Esophagus muscularis mucosa (tissue), 4 donors: ENCODE measurements at places on chromosomes 4 and X.
A peak's percentile ranks its signal among the peaks of the same experiment; 100 is the strongest.

DNA sequence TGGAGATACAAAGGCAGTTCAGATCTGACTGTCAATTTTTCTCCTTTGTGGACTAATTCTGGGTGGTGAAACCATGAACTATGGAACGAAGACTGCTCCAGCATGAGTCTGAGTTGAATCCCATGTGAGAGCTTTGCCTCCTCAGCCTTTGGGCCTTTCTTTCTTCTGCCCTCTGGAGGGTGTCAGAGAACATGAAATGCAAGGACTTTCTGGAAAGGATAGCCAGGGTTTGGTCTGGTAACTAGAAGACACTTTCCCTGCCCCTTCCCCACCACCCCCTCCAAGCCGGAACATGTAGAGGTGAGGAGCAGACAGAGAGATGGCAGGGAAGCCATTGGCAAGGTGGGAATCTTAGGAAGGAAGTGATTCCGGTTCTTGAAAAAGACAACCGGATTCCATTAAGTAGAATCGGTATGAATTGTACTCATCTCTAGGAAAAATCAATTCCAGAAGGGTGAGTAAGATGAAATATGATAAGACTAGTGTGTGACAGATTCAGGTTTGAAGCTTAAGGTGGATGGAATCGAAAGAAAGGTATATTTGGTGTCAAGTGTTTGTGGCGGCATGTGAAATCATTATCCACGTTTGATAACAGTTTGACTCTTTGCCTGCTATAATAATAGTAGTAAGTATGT, 19.0 kb downstream of the FHL1 start:
- H3K27me3 ChIP-seq, result no peaks in the 10 kb centered on the region
- peak overlapping the region; percentile 94 for H3K27ac ChIP-seq
- no peak overlapping the region for H3K4me3 ChIP-seq
- DNase-seq, result no peak
- no peaks in the 10 kb centered on the region for H3K36me3 ChIP-seq
- H3K4me1 ChIP-seq, result peaks cover 97% of the 10 kb centered on the region

DNA sequence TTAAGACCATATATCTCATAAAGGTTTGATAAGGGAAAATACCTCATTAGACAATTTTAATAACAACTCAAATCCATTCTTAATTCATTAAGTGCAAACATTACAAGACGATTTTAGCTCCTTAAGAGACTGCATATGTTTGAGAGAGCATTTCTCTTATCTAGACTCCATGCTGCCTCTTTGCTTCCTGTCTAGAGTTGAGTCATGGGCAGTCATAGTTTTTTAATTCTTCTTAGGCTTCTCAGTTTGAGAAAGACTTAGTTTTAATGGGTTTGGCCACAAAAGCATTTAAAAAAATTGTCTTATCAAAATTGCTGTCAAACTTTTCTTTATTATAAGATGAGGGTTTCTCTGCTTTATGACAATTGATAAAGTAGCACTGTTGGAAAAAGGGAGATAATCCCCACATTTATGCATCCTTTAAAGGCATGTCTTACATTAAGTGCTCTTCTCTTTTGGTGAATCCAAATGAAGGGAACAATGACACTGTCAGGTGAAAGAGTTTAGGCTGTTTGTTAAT, 713.4 kb downstream of the PCDH18 start:
- H3K4me3 ChIP-seq, result no peak overlapping the region
- no peak overlapping the region for H3K27ac ChIP-seq
- no peaks in the 10 kb centered on the region for H3K27me3 ChIP-seq
- H3K36me3 ChIP-seq, result no peaks in the 10 kb centered on the region
- no peak for DNase-seq
- no peaks in the 10 kb centered on the region for H3K4me1 ChIP-seq

DNA sequence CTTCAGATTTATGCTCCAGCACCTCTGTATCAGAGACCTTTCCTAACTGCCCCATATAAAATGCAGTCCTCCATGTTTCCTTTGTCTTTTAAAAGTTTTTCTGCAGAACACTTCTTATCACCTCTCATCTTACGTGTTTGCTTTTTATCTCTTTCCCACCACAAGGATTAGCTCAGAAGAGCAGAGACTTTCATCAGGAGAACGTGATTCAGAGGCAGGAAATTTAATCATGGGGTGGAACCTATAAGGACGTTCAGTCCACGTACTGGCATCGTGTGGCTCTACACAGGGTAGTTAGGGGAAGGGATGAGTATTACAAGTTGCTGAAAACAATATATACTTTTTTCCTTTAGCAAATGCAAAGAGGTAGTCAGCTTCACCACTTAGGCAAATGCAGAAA, 98.7 kb downstream of the SORBS2 start:
- DNase-seq, result no peak
- peaks cover 31% of the 10 kb centered on the region for H3K4me1 ChIP-seq
- no peaks in the 10 kb centered on the region for H3K27me3 ChIP-seq
- no peak overlapping the region for H3K4me3 ChIP-seq
- H3K27ac ChIP-seq, result no peak overlapping the region

GRCh38 chr4:5157791-5158770, 106.8 kb downstream of the STK32B start:
- H3K27ac ChIP-seq, result no peak overlapping the region
- H3K36me3 ChIP-seq, result no peaks in the 10 kb centered on the region
- no peak overlapping the region for H3K4me3 ChIP-seq
- DNase-seq, result peak; percentile 82
- no peaks in the 10 kb centered on the region for H3K4me1 ChIP-seq

- H3K27me3 ChIP-seq, result no peaks in the 10 kb centered on the region
- no peak overlapping the region for H3K4me3 ChIP-seq
- peaks cover 71% of the 10 kb centered on the region for H3K36me3 ChIP-seq
These were observed 23.0 kb downstream of the MAP7D3 start for GRCh38 chrX:136227948-136228838.

GRCh38 chr4:167424341-167425256, 190.3 kb upstream of the SPOCK3 start:
- H3K36me3 ChIP-seq, result no peaks in the 10 kb centered on the region
- H3K27me3 ChIP-seq, result no peaks in the 10 kb centered on the region
- DNase-seq, result no peak
- no peak overlapping the region for H3K27ac ChIP-seq
- no peak overlapping the region for H3K4me3 ChIP-seq
- H3K4me1 ChIP-seq, result no peaks in the 10 kb centered on the region

GRCh38 chr4:122997463-122998101, 75.2 kb upstream of the NUDT6 start:
- no peak for DNase-seq
- no peak overlapping the region for H3K27ac ChIP-seq
- no peaks in the 10 kb centered on the region for H3K27me3 ChIP-seq
- H3K4me1 ChIP-seq, result peaks cover under 1% of the 10 kb centered on the region
- no peaks in the 10 kb centered on the region for H3K36me3 ChIP-seq

- H3K27ac ChIP-seq, result peak overlapping the region; percentile 90
- no peaks in the 10 kb centered on the region for H3K36me3 ChIP-seq
- DNase-seq, result no peak
- no peaks in the 10 kb centered on the region for H3K27me3 ChIP-seq
- no peaks in the 10 kb centered on the region for H3K4me1 ChIP-seq
- H3K4me3 ChIP-seq, result peak overlapping the region; percentile 70
These were observed 473 bp upstream of the USP51 start for GRCh38 chrX:55490121-55490520.

- no peaks in the 10 kb centered on the region for H3K27me3 ChIP-seq
- peaks cover 8% of the 10 kb centered on the region for H3K4me1 ChIP-seq
- DNase-seq, result no peak
- H3K27ac ChIP-seq, result peak overlapping the region; percentile 97
These were observed 11.7 kb upstream of the TMEM156 start for GRCh38 chr4:39043861-39044363.

DNA sequence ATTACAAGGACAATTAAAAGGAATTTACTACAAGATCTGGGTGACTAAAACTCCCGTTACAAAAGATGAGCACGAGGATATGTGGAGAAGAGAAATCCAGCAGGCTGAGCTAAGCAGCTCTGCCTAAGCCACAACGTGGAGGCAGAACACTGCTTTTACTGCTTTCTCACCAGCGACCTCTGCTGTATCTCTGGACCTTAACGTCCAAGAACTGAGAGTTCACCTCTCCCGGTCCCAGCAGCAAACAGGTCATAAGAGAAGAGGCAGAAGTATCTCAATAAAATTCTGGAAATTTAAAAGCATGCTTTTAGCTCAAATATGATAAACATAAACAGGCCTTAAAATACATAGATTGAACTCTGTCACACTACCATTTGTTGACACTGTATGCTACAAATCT, 81.0 kb downstream of the ADGRA3 start:
- no peaks in the 10 kb centered on the region for H3K36me3 ChIP-seq
- DNase-seq, result no peak
- no peak overlapping the region for H3K4me3 ChIP-seq

GRCh38 chrX:9369802-9370291, 95.0 kb upstream of the TBL1X start:
- no peak overlapping the region for H3K27ac ChIP-seq
- DNase-seq, result no peak
- H3K4me1 ChIP-seq, result no peaks in the 10 kb centered on the region
- H3K4me3 ChIP-seq, result no peak overlapping the region

- no peak for DNase-seq
- no peaks in the 10 kb centered on the region for H3K36me3 ChIP-seq
- H3K27ac ChIP-seq, result no peak overlapping the region
- H3K4me1 ChIP-seq, result peaks cover 6% of the 10 kb centered on the region
- no peaks in the 10 kb centered on the region for H3K27me3 ChIP-seq
These were observed 27.9 kb downstream of the PROM1 start for GRCh38 chr4:16055873-16056272.

GRCh38 chrX:14344172-14344940, 185.0 kb upstream of the GLRA2 start:
- no peaks in the 10 kb centered on the region for H3K27me3 ChIP-seq
- H3K4me1 ChIP-seq, result no peaks in the 10 kb centered on the region
- H3K27ac ChIP-seq, result no peak overlapping the region
- H3K36me3 ChIP-seq, result no peaks in the 10 kb centered on the region
- DNase-seq, result no peak
- H3K4me3 ChIP-seq, result no peak overlapping the region

DNA sequence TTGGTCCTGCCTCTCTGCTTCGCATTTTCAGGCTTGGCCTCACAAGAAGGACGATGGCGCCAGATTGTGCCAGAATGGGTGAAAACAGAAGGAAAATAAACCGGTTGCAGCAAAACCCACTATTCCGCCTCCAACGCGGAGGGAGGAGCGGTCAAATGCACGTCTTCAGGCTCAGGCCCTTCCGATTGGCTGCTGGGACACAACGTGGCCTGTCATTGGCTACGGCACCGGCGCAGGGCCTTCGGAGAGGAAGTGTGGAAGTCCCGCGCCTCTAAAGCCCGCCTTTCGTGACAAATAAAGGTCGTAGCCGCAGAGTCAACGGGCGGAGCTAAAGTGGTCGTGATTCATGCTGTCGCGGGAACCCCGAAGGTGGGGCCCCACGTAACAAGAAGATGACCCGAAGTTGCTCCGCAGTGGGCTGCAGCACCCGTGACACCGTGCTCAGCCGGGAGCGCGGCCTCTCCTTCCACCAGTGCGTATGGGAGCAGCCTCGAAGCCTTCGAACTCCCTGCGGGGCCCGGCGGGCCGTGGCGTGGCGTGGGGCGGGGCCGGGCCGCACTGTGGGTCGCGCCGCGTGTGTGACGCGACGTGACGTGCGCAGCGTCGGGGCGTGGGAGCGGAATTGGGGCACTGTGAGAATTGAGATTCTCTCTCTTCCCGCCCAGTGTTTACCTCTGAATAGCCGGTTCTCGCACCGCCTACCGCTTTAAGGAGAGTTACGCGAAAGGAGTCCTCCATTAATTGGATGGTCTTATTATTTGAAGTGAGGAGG, at the start of gene THAP9:
Gene THAP9 (plus strand): TSS at position 325 of the 772 bp plus-strand sequence. CDS start 68 bp downstream, at position 393.
- no peaks in the 10 kb centered on the region for H3K27me3 ChIP-seq
- peak within 1 kb of the TSS; percentile 74 for H3K4me3 ChIP-seq
- peaks cover 39% of the 10 kb centered on the region for H3K4me1 ChIP-seq
- peak within 1 kb of the TSS; percentile 98 for H3K27ac ChIP-seq
- DNase-seq, result peak; percentile 99

GRCh38 chr4:5472160-5472591, 236.2 kb downstream of the EVC2 start:
- H3K4me1 ChIP-seq, result no peaks in the 10 kb centered on the region
- no peak for DNase-seq
- H3K36me3 ChIP-seq, result no peaks in the 10 kb centered on the region
- no peaks in the 10 kb centered on the region for H3K27me3 ChIP-seq
- H3K4me3 ChIP-seq, result no peak overlapping the region

- no peaks in the 10 kb centered on the region for H3K27me3 ChIP-seq
- peak overlapping the region; percentile 78 for H3K27ac ChIP-seq
- H3K4me1 ChIP-seq, result peaks cover 97% of the 10 kb centered on the region
- DNase-seq, result no peak
- H3K36me3 ChIP-seq, result no peaks in the 10 kb centered on the region
These were observed 16.7 kb downstream of the GAB3 start for GRCh38 chrX:154734061-154734781.

- no peak overlapping the region for H3K4me3 ChIP-seq
- H3K27me3 ChIP-seq, result no peaks in the 10 kb centered on the region
- H3K27ac ChIP-seq, result peak overlapping the region; percentile 73
- no peaks in the 10 kb centered on the region for H3K36me3 ChIP-seq
- no peak for DNase-seq
- H3K4me1 ChIP-seq, result peaks cover 56% of the 10 kb centered on the region
These were observed 144.6 kb downstream of the AMELX start for GRCh38 chrX:11437642-11438379.

GRCh38 chr4:83221897-83222441, 62.6 kb downstream of the COQ2 start:
- no peaks in the 10 kb centered on the region for H3K27me3 ChIP-seq
- no peak for DNase-seq
- H3K36me3 ChIP-seq, result no peaks in the 10 kb centered on the region
- no peak overlapping the region for H3K4me3 ChIP-seq
- H3K4me1 ChIP-seq, result peaks cover 11% of the 10 kb centered on the region

- H3K4me1 ChIP-seq, result peaks cover 34% of the 10 kb centered on the region
- no peaks in the 10 kb centered on the region for H3K27me3 ChIP-seq
- DNase-seq, result no peak
- H3K36me3 ChIP-seq, result no peaks in the 10 kb centered on the region
- H3K4me3 ChIP-seq, result no peak overlapping the region
- H3K27ac ChIP-seq, result no peak overlapping the region
These were observed 3.1 kb downstream of the BLOC1S4 start for GRCh38 chr4:6718932-6719610.

GRCh38 chr4:185421366-185422124, 4.2 kb downstream of the UFSP2 start:
- H3K4me1 ChIP-seq, result peaks cover 52% of the 10 kb centered on the region
- DNase-seq, result no peak
- H3K36me3 ChIP-seq, result peaks cover 29% of the 10 kb centered on the region
- no peak overlapping the region for H3K27ac ChIP-seq
- H3K27me3 ChIP-seq, result no peaks in the 10 kb centered on the region

- no peak overlapping the region for H3K4me3 ChIP-seq
- DNase-seq, result no peak
- no peak overlapping the region for H3K27ac ChIP-seq
These were observed 12.5 kb downstream of the SH2D1A start for GRCh38 chrX:124358800-124359383.

- no peak overlapping the region for H3K27ac ChIP-seq
- H3K4me1 ChIP-seq, result no peaks in the 10 kb centered on the region
- H3K27me3 ChIP-seq, result no peaks in the 10 kb centered on the region
- H3K36me3 ChIP-seq, result peaks cover 50% of the 10 kb centered on the region
These were observed 20.2 kb upstream of the HSD17B13 start for GRCh38 chr4:87342872-87343271.

- no peak for DNase-seq
- H3K4me3 ChIP-seq, result no peak overlapping the region
- H3K36me3 ChIP-seq, result no peaks in the 10 kb centered on the region
- peaks cover 17% of the 10 kb centered on the region for H3K4me1 ChIP-seq
These were observed 10.8 kb upstream of the CITED1 start for GRCh38 chrX:72316408-72317110.

GRCh38 chr4:186676531-186677161, 47.0 kb downstream of the FAT1 start:
- no peak overlapping the region for H3K4me3 ChIP-seq
- H3K27me3 ChIP-seq, result no peaks in the 10 kb centered on the region
- H3K27ac ChIP-seq, result peak overlapping the region; percentile 77
- H3K36me3 ChIP-seq, result no peaks in the 10 kb centered on the region
- peaks cover 11% of the 10 kb centered on the region for H3K4me1 ChIP-seq
